Stimulated activated CD8-positive, alpha-beta memory T cell treated with anti-CD3 and anti-CD28 coated beads, Interleukin-7, amount 100 ng/mL, for 4 hours (primary cell): ENCODE measurements at places on chromosomes 11 and 22.
A peak's percentile ranks its signal among the peaks of the same experiment; 100 is the strongest.

DNA sequence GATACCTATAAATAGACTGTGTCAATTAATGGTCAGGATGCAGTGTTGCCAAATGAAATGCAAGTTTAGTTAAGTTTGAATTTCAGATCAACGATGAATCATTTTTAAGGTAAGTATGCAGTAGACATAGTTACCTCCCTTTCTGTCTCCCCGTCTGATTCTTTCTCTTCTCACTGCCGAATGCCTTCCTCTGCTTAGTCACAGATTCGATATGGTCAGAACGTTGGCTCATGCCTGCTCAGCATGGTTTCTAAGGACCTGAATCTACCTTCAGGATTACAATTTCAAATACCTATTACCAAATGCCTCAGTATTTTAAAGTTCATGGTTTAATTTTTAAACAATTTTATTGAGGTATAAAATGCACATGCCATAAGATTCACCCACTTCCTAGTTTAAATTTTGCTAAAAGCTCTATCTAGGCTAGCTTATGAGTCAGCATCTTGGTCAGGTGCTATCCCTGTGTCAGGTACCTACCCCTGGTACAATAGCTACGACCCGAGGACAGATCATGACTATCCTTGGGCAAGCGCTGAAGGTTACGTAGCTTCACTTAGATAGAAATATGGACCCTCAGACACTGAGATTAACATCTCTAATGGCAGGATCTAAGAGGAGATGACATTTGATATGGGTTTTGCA, 78.2 kb upstream of the SPON1 start:
- DNase-seq: no peak

GRCh38 chr11:114233755-114234154, 62.4 kb upstream of the NNMT start:
- no peak for DNase-seq

GRCh38 chr11:97290464-97291041, 900.7 kb downstream of the JRKL start:
- no peak for DNase-seq

DNA sequence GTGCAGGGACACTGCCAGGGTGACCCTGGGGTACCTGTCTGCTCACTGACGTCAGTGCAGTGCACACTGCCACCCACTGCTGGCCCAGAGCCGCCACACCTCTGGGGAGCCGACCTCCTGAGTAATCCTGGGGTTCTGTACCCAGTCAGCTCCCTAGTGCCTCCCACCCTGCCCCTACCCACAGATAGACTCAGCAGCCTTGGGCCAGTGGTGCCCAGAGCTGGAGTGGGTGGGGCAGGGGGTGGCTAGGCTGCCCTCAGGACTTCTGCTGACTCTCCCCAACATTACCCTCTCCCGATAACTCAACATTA, 5.8 kb downstream of the NRXN2 start:
- DNase-seq: no peak

DNA sequence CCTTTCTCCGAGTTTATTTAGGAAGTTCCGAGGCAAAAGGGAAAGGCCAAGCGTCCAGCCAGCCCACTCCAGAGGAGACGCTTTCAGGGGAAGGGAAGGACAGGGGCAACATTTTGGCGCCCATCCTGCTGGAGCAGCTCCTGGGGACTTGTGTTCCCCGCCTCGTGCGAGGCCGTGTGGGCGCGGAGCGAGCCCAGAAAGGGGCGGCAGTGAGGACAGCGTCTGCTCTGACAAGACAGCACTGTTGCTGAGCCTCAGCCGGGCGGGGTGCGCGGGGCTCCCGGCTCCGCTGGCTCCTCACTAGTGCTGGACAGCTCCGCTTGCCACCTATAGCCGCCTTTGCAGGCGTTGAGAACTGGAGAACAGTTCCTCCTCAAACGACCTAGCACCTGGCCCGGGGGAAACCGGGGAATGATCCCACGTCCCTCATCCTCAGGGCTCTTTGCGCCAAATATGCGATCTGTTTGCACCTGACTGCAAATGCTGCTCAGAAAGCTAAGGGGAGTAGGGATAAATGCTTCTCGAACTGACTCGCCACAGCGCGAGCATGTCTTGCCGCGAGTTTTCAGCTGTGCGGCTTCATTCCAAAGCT, 722 bp upstream of the GUCY1A2 start:
- DNase-seq: no peak

DNA sequence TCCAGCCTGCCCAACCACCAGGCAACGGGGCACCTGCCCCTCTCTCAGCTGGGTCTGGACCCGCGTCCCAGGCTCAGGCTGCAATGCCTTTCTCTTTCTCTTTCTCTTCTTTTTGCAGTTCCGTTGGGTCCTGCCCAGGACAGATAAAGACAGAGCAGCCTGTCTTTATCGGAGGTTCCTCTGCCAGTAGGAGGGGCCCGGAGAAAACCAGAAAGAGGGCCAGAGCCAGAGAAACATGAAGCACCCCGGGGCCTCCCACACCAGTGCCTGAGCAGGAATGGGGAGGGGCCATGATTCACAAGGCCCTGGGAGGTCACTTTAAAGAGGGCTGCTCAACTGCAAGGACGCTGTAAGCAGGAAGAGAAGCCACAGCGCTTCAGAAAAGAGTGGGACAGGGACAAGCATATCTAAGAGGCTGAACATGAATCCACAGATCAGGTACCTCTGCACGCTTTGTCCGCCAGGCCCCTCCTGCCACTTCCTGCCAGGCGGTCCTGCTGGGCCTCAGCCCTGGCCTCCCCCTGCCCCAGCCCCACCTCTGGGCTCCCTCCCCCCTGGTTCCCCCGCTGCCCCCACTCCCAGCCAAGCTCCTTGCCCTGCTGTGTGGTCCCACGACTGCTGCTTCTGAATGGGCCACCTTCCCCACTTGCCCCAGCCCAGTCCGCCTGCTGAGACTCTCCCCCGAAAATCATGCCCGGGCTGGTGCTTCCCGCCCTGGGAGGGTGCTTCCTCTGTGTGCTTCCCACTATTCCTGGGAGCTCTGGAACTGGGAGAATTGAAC, at the start of gene APOBEC3C:
TSS of gene APOBEC3C (plus strand) at position 316 of the 781 bp plus-strand sequence. CDS start at position 422, 106 bp downstream.
- peak; percentile 75 for DNase-seq

- DNase-seq: no peak
These were observed 24.0 kb upstream of the MALAT1 start for GRCh38 chr11:65474864-65475263.

- DNase-seq: no peak
These were observed 74.1 kb upstream of the NECTIN1 start for GRCh38 chr11:119803139-119803538.

DNA sequence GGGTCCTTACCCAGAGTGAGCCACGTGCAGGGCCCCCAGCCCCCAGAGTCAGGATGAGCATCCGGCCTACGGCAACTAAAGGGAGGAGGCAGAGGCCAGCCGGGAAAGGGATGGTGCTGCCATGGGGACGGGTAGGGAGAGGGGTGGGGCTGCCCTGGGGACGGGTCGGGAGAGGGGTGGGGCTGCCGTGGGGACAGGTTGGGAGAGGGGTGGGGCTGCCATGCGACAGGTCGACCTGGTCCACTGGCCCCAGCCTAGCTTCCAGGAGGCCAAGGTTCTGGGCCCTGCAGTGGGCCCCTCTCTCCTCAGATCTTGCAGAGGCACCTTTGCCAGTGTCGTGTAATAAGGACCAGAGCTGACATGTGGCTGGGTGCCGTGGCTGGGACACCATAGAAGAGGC, 187.7 kb downstream of the BRD1 start:
- no peak for DNase-seq

- DNase-seq: no peak
These were observed 44.2 kb downstream of the NAV2 start for GRCh38 chr11:19756675-19757475.

- no peak for DNase-seq
These were observed 11.2 kb downstream of the NLRP14 start for GRCh38 chr11:7031471-7031871.

DNA sequence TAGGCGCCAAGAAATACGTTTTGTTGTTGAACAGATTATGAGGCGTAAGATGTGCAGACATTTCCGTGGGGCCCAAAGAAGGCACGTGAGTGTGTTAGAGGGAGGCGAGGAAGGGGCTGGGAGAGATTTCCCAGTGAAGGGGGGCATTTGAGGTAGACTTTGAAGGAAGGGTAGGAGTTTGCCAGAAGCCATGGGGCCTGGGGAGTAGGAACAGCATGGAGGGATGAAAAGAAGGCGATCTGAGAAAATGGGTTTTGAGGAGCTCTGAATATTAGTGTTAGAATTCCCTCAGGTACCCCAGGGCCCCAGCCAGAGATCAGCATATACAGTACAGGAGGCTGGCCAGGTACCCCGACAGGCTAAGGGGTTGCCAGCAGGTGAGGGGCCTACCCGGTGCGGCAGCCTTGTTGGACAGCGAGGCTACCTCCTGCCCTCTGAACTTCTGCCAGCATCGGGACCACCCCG, 414 bp upstream of the MIEF1 start:
- DNase-seq: no peak

DNA sequence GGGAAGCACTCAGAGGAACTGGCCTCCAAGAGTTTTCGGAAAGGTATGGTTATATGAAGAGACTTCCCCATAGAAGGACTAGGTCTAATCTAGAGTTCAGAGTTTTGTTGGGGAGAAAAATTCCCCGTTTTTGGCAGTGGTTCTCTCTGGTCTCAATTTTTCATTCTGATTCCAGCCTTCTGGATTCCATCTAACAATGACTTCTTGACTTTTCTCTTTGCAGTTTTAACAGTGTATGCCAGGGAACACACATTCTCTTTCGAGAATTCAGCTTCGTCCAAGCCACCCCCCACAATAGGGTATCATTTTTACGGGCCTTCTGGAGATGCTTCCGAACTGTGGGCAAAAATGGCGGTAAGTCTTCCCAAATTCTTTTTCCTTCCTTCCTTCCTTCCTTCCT, 115.6 kb downstream of the CSTPP1 start:
- DNase-seq: no peak

DNA sequence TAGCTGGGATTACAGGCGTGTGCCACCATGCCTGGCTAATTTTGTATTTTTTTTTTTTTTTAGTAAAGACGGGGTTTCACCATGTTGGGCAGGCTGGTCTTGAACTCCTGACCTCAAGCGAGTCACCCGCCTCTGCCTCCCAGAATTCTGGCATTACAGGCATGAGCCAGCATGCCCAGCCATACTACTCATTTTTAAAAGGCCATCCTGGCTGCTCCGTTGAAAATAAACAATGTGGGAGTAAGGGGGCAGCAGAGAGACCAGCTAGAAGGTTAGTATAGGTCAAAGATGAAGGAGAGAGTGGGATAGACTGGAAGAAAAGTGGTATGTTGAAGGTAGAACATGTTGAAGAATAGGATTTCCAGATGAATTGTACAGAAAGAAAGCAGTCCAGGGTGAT, 17.6 kb upstream of the LIN7C start:
- no peak for DNase-seq

GRCh38 chr11:70860888-70861287, 391.5 kb downstream of the SHANK2 start:
- DNase-seq: no peak

DNA sequence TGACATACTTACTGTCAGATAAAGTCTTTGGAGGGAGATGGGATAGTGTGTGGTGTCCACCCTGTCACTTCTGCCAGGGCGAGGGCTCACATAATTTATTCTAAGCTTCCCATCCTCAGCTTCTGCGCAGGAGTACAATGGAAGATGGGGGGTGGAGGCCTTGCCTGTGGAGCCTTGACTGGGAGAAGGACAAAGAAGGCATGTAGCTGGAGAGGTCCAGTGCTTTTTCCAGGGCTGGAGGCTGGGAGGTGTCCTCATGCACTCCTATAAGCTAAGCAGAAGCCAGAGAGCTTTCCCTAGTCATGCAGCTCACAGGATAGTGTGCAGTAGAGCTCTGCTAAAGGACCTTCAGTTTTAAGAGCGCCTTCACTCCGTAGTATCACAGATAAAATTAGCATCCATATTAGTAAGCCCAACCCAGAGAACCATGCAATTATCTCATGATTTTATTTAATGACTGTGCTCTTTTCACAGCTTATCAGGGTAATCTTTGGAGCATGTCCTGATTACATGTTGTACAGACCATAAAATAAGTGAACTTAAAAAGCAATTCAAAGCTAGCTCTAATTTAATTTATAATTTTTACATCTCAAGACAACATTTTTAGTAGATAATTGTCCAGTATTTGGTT, 148.3 kb downstream of the TEAD1 start:
- DNase-seq: no peak

DNA sequence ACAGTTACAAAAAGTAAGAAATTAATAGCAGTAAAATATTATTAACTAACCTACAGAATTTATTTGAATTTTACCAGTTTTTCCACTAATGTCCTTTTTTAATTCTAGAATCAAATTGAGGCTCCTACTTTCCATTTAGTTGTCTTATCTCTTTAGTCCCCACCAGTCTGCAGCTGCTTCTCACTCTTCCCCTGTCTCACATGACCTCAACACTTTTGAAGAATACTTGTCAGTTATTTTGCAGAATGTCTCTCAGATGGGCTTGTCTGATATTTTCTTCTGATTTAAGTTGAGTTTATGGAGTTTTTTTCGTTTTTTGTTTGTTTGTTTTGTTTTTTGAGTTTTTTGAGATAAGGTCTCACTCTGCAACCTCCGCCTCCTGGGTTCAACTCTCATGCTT, 74.3 kb upstream of the ADORA2A start:
- no peak for DNase-seq

DNA sequence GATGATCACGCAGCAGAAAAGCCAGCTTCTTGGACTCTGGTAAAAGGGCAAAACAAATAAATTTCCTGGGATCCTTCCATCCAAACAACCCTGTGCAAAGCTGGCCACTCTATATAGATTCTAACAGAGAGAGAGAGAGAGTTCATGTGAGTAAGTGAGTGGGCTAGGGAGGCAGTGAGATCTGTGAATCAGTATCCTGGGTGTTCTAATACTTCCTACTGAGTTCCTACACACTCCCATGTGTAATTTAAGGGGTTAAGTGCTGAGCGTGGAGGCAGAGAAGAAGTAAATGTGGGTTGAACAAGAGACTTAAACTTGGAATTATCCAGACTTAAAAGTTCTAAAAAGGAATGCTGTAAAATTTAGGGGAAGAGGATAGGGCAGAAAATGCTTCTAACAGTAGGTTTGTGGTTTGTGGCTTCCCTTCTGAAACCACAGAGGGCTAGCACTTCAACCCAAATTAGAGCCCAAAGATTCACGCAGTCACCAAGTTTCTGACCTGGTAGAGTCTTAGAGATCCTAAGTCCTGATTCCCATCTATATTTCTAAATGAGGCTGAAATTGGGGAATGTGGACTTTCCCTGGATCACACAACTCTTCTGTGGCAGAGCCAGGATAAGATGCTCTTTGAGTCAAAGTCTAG, 413.9 kb downstream of the TENM4 start:
- DNase-seq: no peak

- DNase-seq: no peak
These were observed 3.3 kb downstream of the BLID start for GRCh38 chr11:122112470-122113365.
